ENCODE measurements at places on chromosomes 3 and 15.
A peak's percentile ranks its signal among the peaks of the same experiment; 100 is the strongest.

- DNase-seq, result no peak
Observed at GRCh38 chr3:31465999-31466398, 66.7 kb upstream of the STT3B start.

DNA sequence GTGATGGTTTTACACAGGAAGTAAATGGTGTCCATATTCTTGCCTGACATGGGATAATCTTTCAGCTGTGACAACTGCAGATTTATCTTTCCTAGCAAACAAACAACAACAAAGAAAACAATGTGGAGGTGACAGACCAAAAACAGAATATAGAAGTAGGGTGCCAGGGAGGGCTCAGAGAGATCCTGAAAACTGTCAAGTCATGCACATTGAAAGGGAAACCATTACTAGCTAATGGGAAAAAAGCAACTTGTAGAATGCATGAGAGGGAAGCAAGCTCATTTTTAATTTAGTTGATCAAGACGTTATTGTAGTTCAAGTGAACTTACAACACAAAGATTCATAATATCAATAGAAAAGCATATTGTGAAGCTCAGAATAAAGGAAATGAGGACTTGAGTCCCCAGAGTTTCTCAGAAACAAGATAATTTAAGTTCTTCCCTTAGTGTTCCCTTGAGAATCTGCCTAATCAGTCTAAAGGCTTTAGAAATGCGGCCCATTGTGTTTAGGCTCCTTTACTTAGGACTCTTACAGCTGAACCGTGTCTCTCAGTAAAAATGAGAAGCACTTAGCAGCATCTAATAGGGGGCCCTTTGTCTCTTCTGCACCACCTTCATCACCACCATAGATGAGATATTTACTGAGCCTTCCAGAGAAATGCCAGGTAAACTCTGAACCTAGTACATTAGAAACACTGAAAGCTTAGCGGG is 115.6 kb upstream of the CADPS start:
- no peak for DNase-seq

- peak; percentile 16 for DNase-seq
Observed at GRCh38 chr3:100402256-100402655, 917 bp downstream of the LNP1 start.

DNA sequence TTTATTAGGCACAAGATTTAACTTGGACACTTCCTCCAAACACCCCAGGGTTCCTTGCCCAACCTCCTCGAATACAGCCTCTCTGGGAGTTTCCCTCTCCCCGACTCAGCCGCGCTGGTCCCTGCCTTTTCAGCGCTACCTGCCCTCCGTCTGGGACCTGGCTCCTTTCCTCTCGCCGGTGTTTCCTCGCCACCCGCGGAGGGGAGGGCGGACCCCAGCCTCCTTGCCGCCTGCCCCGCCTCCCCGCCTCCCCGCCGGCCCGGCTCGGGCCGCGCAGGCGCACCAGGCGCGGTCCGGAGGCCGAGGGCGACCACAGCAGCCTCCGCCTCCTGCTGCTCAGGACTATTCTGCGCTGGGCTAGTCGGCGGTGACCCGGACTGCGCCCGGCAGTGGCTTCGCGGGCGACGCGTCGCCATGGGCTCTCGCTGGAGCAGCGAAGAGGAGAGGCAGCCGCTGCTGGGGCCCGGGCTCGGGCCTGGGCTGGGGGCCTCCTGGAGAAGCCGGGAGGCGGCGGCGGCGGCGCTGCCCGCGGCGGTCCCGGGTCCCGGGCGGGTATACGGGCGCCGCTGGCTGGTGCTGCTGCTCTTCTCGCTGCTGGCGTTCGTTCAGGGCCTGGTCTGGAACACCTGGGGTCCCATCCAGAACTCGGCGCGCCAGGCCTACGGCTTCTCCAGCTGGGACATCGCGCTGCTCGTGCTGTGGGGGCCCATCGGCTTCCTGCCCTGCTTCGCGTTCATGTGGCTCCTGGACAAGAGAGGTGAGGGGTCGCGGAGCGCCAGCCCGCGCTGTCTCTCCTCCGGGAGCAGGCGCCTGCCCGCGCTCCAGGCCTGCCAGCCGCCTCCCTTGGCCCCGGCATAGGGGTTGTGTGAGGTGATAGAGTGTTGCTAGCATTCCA is at the start of gene SLC49A4:
Gene SLC49A4 (plus strand): TSS at position 291 of the 895 bp plus-strand sequence. CDS start 124 bp downstream, at position 415.
- DNase-seq, result peak; percentile 78

DNA sequence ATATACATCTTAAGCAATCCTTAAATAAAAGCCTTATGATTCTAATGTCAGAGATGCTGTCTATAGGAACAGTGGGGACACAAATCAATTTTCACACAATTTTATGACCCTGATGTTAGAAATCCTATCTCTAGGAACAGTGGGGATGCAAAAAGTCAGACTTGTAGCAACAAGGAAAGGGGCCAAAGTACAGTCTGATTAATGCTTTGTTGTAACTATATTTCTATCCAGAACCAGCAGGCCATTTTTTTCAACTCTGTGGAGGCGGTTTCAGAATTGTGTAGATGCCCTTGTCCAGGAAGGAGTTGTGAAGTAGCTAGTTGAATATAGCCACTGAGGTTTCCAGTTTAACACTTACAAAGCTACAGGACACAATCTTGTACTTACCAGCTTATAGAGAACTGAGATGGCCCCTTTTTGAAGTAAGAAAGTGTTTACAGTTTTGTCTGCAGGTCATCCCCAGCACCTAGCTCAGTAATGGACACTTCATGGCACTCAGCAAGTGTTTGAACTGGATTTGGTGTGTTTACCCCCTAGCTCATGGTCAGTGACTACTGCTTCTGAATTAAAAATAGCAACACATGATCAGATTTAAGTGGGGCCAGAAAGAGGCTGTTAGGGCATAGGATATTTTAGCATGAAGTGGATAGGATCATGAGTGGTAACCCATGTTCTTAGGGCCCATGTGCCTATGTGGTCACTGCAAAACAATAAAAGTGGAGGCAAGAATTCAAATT is 54.3 kb downstream of the RAB7A start:
- no peak for DNase-seq
